ENCODE measurements at places on chromosomes 3 and 15.
A peak's percentile ranks its signal among the peaks of the same experiment; 100 is the strongest.

- peak; percentile 6 for DNase-seq
Observed at GRCh38 chr3:71753701-71754609, at the start of gene GPR27. Gene GPR27 (plus strand): TSS chr3:71753855. CDS start chr3:71754050, 195 bp downstream.

- DNase-seq = peak; percentile 70
Observed at GRCh38 chr3:184241447-184242296, 7.1 kb downstream of the ALG3 start.

GRCh38 chr15:63874616-63875015 is 40.9 kb upstream of the HERC1 start:
- DNase-seq = no peak

GRCh38 chr15:30954674-30955073 is 36.8 kb downstream of the MTMR10 start:
- no peak for DNase-seq

DNA sequence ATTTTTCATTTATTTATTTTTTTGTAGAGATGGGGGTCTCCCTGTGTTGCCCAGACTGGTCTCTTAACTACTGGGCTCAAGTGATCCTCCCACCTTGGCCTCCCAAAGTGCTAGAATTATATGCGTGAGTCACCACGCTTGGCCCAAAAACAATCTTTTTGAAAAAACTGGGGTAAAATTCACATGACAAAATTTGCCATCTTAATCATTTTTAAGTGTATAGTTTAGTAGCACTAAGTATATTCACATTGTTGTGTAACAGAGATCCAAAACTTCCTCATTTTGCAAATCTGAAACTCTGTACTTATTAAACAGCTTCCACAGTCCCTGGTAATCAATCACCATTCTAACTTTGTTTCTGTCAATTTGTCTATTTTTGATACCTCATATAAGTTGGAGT is 5.2 kb downstream of the SNX1 start:
- DNase-seq = no peak

GRCh38 chr3:170137986-170138385 is 43.5 kb downstream of the PHC3 start:
- DNase-seq = no peak

DNA sequence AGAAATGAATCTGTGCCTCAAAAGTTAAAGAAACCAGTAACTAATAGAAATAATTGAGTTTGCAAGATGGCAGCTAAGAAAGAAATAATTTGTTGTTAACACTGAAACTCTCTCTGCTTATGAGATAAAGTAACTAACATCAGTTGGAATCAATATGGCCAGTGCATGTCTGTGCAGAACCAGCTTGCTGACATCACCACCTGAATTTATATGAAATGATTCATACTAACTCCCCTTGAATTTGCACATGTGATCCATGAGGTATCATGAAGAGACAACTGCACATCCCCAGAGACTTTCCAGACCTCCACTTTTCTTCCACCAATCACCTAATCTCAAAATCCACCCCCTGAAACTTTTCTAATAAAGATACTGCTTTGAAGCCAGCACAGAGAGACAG is 10.3 kb upstream of the SLC25A38 start:
- DNase-seq = no peak

DNA sequence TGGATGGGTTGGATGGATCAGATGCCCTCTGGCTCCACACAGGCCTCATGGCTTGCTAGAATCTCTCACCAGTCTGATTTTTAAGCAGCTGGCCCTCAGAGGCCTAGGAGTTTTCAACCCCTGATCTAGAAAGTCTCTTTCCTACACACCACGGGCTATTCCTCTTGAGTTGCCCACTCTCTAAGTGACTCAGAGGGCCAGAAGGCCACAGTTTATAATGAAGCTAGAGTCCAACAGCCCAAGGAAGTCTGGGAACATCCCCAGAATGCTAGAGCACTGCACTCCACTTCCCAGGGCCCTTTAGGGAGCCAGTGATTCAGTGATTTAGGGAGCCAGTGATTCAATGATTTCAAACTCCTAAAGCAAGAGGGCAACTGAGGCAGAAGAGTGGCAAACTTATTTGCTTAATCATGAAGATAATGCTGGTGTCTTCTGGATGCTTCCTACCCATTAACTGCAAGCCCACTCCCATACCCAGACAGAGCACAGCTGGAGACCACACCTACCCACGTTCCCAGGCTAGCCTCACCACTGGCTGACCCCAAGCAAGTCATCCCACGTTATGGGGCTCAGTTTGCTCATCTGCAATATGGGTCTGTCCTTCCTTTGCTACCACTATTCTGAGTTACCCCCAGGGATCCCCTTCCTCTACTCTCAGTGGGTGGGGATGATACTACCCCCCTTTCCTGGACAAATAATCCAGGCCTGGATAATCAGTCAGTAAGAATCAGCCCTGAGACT is 36.7 kb downstream of the ABTB1 start:
- no peak for DNase-seq

- DNase-seq = no peak
Observed at GRCh38 chr3:22565393-22565792, 637.7 kb upstream of the UBE2E2 start.

- peak; percentile 62 for DNase-seq
Observed at GRCh38 chr3:155744010-155744625, 753 bp downstream of the PLCH1 start.

GRCh38 chr3:179885950-179886349 is 150.8 kb downstream of the PEX5L start:
- DNase-seq = no peak

DNA sequence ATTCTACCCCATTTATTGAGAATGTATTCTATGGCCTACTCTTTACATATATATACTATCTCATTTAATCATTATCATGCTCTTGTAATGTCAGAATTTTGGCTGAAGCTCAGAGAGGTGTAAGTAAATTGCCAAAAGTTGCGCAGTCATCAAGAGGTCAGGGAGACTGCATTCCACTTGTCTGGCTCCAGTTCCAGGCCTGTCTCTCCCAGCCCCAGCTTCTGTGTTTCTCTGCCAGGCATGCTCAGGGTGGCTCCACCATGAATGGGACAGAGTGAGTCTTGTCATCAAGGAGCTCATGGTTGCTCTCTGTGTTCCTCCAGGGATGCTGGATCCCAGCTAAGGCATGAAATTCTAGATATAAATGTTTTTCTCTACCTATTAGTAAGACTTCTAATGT is 635.1 kb upstream of the MDFIC2 start:
- no peak for DNase-seq

- DNase-seq = no peak
Observed at GRCh38 chr15:55627730-55628368, 39.7 kb upstream of the PYGO1 start.

DNA sequence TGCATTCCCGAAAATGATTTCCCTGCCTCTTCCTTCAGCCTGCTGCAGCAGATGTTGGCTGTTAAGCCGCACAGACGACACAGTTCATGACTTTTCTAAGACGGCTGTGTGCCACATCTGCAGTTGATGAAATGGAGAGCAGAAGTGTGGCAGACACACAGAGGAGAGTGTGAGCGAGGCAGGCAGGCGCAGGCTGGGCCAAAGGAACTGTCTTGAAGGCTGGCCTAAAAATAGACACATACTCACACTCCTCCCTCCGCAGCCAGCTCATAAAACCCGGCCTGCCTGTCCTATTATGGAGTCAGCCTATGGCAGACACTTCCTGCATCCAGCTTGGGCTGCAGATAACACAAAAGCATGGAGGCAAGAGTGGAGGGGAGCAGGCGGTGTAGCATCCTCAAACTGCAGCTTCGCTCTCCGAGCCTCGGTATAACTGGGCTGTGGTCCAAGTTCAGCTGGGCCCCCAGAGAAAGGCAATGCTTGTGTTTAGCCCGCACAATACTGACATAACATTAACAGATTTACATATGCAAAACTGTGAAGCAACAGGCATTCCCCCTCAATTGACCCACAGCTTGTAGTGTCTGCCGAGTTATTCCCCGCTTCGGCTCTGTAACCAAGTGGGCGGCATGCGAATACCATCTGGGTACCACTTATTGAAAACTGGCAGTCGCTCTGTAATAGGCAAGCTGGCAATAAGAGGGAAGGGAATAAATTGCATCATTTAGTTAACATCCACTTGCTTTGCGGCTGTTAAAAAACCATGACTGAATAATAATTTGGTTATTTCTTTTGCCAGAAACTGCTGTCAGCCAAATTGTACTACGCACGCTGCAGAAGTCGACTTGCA is 40.8 kb downstream of the FOXP1 start:
- DNase-seq = peak; percentile 83

DNA sequence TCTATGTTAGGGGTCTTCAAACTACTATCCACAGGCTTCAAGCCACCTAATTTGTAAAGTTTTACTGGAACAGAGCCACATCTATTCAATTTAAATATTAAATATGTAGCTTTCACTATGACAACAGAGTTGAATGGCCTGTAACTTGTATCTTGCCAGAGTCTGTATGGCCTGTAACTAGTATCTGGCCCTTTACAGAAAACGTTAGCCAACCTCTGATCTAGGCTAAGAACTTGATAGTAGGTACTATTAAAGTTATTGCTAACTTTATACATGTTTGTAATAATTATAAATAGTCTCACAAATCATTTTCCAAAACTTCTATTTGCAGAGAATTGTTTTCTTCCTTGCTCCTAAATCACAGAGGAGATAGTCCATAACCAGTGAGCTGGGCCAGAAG is 40.0 kb downstream of the ANKRD28 start:
- DNase-seq = no peak

- DNase-seq = no peak
Observed at GRCh38 chr3:161508852-161509477, 12.4 kb downstream of the OTOL1 start.

DNA sequence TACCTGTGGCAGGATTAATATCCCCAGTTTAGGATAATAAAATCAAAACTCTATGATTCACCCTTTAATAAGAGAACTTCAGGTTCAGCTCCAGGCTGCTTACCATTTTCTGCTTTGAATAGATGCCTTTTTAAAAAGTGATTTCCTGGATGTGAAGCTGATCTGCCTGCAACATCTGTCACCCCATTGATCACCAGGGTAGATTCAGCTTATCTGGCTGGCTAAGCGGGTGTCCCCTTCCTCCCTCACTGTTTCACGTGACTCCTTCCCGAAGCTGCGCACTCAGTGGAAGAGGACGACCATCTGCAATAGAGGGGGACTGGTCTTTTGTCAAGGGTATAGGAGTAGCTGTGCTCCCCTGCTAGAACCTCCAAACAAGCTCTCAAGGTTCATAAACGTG is 128.1 kb downstream of the IL1RAP start:
- no peak for DNase-seq

GRCh38 chr3:103025880-103026279 is 591.1 kb downstream of the ZPLD1 start:
- DNase-seq = no peak

DNA sequence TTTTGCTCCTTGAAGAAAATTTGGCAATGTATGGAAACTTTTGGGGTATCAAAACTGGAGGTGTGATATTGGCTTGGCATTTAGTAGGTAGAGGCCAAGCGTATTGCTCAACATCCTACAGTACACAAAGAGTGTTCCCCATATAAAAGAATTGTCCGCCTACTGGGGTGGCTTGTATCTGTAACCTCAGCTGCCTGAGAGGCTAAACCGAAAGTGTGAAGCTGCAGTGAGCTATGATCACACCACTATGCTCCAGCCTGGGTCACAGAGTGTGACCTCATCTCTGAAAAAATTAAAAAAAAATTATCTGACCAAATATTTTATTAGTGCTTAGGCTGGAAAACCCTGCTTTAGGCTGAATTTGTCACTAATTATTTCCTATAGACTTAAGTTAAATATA is 483.9 kb downstream of the PYDC2 start:
- no peak for DNase-seq

- DNase-seq = no peak
Observed at GRCh38 chr3:114351123-114351821, 57.4 kb downstream of the TIGIT start.

DNA sequence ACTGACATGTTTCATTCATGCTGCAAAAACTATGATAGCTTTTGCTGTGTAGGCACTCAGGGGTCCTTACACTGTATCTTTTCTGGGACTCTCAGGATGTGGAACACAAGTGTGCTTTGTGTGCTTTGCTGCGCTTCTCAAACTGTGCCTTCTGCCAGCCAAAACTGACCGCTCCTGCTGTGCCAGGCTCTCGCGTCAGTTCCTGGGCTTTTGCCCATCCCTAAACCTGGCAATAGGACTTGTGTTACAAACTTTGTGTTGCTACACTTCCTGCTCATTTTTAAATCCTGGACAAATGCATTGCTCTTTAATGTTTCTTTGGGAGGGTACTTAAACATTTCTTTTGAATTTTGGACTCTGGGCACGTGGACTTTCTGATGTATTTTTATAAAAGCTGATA is 60.3 kb downstream of the DIPK2A start:
- no peak for DNase-seq

GRCh38 chr3:25090698-25091453 is 337.2 kb upstream of the RARB start:
- DNase-seq = no peak

DNA sequence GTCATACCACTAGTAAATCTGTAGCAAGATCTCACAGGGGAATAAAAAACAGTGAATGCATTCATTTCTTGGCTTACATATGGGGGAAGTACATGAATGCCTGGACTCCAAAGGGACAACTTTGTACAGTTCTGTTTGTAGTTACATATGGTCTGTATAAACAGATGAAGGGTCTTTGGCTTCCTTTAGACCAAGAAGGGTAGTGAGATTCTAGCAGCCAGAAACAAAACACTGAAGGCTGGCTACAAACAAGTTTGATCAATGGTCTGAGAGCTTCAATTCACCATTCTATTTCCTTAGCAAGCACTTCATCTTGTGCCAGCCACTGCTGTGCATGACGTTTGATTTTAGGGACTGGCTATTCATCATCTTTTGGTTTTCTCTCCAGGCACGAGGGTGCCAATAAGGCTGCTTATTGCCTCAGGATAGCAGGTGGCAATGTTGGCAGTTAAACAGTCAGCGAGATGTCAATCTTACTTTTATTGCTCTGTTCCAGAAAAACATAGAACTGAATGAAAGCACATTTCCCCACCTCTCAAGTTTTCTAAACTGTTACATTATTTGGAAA is 313.7 kb upstream of the COL8A1 start:
- DNase-seq = no peak

GRCh38 chr3:172786036-172786435 is 35.5 kb downstream of the ECT2 start:
- no peak for DNase-seq

- peak; percentile 43 for DNase-seq
Observed at GRCh38 chr15:63600001-63600615, 2.9 kb downstream of the FBXL22 start.

DNA sequence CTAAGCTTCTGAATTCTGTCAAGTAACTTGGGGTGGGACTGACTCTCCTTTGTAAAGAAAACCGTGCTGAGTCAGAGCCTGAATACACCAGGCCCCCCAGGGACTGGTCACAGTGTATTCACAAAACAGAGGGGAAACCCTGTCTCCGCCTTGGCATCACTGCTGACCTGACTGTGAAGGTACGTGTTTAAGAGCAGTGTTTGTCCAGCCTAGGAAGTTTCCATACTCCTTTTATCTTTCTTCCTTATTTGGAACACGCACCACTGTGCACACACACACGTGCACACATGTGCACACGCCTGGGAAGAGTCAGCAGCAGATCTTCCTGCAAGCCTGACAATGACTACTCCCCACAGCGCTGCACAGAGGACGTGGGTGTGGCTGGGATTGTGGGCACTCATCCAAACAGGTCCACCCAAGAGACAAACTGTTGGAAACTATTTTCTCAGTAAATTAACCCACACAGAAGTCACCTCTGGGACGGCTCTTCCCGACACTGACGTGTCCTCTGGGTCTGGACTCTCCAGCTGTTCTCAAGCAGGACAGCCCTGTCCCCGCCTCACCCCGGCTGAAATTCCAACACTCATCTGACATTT is 87.7 kb downstream of the ATP10A start:
- DNase-seq = no peak
